ENCODE measurements at places on chromosomes 2 and 18.

GRCh38 chr18:63318889-63319382 is 633 bp downstream of the BCL2 start:
- no peak for DNase-seq

GRCh38 chr2:240874715-240875227 is 6.1 kb downstream of the AGXT start:
- DNase-seq, result no peak

DNA sequence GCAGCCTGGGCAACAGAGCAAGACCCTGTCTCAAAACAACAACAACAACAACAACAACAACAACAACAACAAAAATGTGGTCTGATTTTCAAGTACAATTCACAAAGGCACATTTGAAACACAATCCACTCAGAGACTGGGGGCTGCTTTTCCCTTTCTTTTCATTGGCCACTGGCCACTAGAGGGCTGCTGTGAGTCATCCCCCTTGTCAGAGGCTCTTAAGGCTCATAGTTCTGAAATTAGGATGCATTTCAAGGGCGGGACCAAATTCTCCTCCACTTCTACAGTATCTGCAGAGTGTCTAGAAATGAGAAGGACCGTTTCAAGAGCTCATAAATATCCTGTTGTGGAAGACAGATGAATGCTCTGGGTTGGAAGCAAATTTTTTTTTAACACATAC is 285.4 kb downstream of the NRXN1 start:
- DNase-seq, result no peak

- DNase-seq, result no peak
These were observed 84.9 kb upstream of the NT5C1B start for GRCh38 chr2:18674309-18674708.

- no peak for DNase-seq
These were observed 506.1 kb downstream of the PTPRM start for GRCh38 chr18:8073167-8073566.

- DNase-seq, result no peak
These were observed 137.4 kb upstream of the ALKAL2 start for GRCh38 chr2:425243-425642.

DNA sequence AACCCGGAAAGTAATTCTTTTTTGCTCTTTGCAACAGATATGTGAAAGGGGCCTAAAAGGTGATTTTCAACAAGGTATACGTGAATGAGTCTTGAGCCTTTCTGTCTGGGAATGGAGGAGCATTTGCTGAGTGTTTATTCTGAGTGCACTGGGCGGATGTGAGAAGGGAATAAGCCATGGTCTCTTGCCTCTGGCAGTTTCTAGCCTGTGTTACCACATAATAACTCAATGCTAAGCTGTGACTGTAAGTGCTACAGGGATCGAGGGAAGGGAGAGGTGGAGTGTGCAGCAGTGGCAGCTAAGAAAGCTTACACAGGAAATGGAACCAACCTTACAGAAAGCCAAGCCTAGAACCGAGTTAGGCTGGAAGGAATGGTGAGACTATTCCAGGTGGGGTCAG is 444.3 kb downstream of the SLC4A3 start:
- DNase-seq, result no peak

DNA sequence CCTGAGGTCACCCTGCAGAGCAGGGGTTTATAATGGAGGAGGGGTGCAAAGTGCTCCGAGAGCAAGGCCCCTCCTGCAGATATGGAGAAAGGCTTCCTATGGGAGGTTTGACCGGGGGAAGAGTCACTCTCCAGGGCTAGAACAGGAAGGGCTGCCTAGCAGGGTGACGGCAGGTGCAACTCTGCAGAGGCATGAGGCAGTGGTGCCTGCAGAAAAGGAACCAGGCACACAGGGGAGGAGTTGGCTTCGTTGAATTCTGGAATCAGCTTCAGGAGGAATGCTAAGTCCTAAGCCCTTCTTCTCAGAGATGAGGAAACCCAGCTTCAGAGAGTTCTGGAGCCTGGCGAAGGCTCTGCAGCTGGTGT is 17.5 kb upstream of the HPCAL1 start:
- no peak for DNase-seq

DNA sequence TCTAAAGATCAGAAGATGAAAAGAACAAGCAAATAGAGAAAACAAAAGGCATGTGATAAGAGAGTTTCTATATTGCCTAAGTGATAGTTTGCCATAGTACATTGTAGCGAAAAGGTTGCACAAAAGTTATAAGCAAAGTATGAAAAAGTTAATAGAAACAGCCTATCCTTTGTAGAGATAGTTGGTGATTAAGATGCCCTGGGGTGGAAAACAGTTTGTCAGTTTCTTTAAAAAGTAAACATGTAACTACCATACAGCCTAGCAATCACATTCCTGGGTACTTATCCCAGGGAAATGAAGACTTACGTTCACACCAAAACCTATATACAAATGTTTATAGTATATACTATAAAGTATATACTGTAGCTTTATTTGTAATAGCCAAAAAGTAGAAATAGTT is 16.9 kb upstream of the DAPL1 start:
- no peak for DNase-seq

GRCh38 chr2:100955226-100955625 is 46.9 kb upstream of the RPL31 start:
- DNase-seq, result no peak

- DNase-seq, result no peak
These were observed 39.6 kb downstream of the MARCO start for GRCh38 chr2:118981632-118982031.

GRCh38 chr2:121635371-121635770 is 13.9 kb downstream of the CLASP1 start:
- no peak for DNase-seq

- DNase-seq, result no peak
These were observed 559.5 kb downstream of the PIK3C3 start for GRCh38 chr18:42514512-42514911.

- no peak for DNase-seq
These were observed 665 bp upstream of the HRH4 start for GRCh38 chr18:24459772-24460171.

GRCh38 chr2:237044281-237044680 is 41.4 kb upstream of the COPS8 start:
- no peak for DNase-seq

- DNase-seq, result no peak
These were observed 156.6 kb downstream of the DOK6 start for GRCh38 chr18:69557282-69557681.

DNA sequence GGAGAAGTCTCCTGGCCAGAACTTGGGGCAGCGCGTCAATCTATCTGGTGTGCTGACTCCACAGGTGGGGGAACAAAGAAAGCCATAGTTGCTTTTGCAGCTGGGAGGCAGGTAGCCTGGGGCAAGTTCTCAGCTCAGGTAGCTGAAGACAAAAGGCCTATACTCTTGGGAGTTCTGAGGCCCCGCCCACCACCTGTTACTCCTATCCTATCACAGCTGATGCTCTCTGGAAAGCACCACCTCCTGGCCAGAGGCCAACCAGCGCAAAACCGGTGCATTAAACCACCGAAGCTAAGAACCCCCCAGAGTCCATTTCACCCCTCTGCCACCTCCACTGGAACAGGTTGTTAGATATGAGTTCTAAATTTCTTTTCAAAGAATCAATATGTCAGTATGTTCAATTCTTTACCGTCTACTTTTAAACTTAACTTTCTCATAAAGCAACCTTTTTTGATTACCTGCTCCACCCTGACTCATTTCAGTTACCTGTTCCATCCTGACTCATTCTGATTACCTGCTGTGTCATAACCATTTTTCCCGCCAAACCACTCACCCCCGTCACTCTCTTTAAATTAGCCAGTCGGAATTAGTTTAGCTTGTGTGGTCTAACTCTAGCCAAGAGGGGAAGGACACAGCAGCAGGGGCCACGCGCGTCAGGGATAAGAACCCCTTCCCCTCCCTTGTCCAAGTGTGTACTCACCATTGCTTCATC is 43.4 kb downstream of the UPP2 start:
- no peak for DNase-seq

GRCh38 chr2:97845133-97845532 is 131.8 kb downstream of the ZAP70 start:
- DNase-seq, result no peak

DNA sequence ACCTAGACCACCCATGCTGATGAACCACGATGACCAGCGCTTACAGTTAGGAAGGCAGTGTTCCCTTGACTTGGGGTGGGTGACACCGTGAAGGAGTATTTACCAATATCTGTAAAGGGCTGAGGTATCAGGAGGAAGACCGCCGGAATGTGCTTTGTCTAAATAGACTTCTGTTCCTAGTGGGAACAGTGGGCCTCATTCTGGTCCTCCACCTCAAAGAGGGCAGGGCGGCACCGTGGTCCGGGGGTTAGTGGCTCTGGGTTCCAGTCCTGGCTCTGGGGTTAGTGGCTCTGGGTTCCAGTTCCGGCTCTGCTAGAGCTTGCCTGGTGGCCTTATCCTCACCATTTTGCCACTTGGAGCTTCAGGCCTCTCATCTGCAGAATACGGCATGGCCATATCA is 91.6 kb upstream of the SMAD2 start:
- no peak for DNase-seq

DNA sequence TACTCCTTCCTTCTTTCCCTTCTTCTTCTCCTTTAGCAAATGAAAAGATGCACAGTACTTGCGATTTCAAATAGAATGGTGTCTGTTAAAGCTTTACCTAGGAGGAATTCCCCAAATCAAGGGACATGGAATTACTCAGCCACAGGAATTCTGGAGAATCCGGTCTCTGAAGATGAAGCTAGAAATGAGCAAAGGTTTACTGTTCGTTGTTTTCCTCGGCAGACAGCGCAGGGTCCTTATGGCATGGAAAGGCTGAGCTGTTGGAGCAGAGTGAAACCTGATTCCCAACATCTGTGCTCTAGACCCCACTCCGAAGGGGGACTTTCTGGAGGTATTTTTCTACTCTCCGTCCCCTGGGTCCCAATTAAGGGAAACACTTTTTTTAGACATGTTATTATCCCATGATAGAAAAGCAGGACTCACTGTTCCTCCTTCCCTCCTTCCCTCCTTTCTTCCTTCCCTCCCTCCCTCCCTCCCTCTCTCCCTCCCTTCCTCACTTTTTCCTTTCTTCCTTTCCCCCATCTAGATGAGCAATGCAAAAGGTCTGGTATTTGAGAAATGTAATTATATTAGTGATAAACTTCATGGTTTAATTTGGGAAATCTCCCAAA is 47.1 kb downstream of the CDCA7 start:
- no peak for DNase-seq

DNA sequence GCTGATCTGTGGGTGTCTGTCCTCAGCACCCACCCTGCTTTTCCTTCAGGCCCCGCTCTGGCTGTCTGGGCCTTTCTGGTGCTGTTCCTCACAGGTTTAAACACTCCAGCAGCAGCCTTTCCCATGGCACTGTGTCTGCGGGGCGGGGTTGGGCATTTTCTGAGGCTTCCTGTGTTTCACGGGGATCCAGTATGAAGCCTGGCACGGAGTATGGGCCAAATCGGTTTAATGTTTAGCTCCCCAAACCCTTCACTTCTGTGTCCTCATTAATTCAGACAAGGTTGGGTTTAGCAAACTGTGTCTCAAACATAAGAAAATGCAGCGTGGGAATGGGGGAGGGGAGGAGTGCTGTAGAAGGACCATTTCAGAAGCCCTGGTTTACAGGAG is 44.9 kb downstream of the HPCAL1 start:
- no peak for DNase-seq

GRCh38 chr2:31176742-31177141 is 38.5 kb upstream of the GALNT14 start:
- no peak for DNase-seq

- DNase-seq, result no peak
These were observed 14.3 kb downstream of the NPC1 start for GRCh38 chr18:23572012-23572411.

GRCh38 chr2:176561706-176562105 is 292.5 kb downstream of the MTX2 start:
- no peak for DNase-seq

GRCh38 chr18:58699551-58699950 is 28.3 kb downstream of the MALT1 start:
- no peak for DNase-seq

GRCh38 chr2:73971722-73972121 is 13.0 kb upstream of the TET3 start:
- DNase-seq, result no peak

GRCh38 chr2:172806996-172807395 is 71.4 kb downstream of the RAPGEF4 start:
- DNase-seq, result no peak

DNA sequence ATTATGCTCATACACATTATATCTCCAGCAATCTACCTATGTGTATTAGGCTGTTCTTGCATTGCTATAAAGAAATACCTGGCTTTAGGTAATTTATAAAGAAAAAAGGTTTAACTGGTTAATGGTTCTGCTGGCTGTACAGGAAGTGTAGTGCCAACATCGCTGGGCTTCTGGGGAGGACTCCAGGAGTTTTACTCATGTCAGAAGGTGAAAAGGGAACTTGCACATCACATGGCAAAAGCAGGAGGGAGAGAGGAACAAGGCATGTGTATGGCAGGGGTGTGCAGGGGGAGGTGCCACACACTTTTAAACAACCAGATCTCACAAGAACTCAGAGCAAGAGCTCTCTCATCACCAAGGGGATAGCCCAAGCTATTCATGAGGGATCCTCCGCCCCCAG is 715.4 kb upstream of the ZEB2 start:
- no peak for DNase-seq

DNA sequence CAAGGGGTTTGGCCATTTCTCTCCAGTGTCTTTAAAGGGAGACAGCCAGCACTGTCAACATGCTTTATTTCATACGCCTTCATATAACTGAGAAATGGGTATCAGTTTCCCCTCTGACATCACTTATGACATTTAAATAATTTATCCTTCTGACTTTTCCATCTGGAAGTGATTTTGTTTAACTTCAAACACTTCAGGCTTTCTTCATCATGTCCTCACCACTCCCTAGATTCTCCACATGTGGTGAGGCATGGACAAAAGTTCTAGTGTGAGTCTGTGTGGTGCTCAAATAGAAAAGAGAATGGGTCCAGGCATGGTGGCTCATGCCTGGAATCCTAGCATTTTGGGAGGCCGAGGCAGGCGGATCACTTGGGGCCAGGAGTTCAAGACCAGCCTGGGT is 158.6 kb downstream of the TXNL1 start:
- no peak for DNase-seq

DNA sequence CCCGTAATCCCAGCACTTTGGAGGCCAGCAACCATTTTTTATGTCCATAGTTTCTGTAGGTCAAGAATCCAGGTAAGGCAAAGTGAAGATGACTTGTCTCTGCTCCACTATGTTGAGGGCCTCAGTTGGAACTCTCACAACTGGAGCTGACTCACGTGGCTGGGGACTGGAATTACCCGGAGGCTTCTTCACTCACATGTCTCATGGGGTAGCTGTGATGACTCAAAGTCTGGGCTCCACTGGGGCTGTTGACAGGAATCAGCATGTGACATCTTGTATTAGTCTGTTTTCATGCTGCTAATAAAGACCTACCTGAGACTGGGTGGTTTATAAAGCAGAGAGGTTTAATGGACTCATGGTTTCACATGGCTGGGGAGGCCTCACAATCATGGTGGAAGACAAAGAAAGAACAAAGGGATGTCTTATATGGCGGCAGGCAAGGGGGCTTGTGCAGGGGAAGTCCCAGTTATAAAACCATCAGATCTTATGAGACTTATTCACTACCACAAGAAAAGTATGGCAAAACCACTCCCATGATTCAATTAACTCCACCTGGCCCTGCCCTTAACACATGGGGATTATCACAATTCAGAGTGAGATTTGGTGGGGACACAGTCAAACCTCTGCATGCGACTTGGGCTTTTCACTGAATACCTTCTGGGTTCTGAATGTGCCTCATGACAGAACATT is 7.8 kb upstream of the PPP1R1C start:
- no peak for DNase-seq

All from cerebellar nuclear complex (tissue), 1 donor.